NCI-H1092 treated with DMSO at 0.1 percent for 48 hours (cell line): ENCODE measurements at places on chromosomes 2 and 18.

DNA sequence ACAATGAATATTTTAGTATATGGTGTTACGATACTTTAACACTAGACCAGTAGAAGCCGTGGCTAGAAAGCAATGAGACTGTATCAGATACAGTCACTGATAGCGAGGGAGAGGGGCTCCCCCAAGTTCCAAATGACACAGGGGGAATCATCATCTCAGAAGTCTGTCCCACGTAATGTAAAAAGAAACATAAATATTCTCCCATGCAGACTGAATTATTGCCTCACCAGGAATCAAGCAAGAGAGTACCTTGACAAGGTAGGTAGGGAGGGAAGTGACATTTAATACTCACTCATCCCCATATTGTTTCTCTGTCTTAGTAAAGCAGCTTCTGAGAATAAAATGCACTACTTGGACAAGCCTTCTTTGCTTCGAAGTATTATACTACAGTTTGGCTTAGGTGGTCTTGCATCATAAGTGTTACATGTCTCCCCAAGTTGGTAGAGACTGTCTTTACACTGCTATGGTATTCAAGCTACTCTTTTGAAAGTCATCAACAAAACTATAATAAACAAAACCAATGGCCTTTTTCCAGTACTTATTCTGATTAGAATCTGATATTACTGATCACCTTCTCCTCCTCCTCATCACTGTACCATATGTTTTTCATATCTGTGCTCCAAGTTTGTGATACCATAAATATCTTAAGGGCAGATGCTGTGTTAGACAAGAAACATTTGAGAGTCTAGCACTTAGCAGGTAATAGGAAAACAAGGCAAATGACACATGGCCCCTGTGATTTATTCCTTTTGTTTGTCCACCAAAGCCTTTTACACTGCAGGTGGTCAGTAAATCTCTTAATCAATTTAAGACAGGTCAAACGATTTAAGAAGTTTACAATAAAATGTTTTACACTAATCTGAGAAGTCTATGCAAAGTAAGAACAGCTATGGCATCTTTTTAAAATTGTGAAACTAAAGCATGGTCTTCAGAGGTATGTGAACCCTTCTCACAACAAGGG is 2.7 kb downstream of the LAPTM4A start:
- DNase-seq, result no peak

- no peak for DNase-seq
Measured at GRCh38 chr2:76763276-76763675, 758.9 kb downstream of the LRRTM4 start.

- no peak for DNase-seq
Measured at GRCh38 chr2:42921147-42921520, 128.8 kb upstream of the HAAO start.

DNA sequence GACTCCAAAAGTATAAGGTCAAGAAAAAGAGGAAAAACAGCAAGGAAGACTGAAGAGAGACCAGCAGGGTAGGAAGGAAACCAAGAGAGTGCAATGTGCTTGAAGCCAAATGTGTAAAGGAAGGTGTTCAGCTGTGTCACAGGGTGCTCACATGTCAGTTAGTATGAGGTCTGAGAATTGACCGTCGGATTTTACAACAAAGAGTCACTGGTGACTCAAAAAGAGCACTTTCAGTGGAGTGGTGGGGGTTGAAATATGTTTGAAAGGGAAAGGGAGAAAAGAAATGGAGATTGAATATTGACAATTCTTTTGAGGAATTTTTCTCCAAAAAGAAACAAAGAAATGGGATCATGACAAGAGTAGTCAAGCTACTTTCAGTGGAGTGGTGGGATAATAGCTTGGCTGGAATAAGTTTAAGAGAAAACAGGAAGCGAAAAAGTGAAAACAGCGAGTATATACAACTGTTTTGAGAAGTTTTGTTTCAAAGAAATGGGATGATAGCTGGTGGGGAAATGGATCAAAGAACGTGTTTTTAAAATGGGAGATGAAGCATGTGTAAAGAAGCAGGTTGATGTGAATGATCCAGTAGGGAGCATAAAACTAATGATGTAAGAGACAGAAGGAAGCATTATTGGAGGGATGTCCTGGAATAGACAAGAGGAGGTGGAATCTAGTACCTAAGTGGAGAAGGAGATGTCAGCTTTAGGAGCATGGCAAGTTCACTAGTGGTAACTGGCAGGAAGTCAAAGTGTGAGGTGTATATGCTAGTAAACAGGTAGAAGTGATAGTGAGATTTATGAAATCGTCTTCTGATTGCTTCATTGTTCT is 3.6 kb upstream of the TSPYL6 start:
- no peak for DNase-seq

DNA sequence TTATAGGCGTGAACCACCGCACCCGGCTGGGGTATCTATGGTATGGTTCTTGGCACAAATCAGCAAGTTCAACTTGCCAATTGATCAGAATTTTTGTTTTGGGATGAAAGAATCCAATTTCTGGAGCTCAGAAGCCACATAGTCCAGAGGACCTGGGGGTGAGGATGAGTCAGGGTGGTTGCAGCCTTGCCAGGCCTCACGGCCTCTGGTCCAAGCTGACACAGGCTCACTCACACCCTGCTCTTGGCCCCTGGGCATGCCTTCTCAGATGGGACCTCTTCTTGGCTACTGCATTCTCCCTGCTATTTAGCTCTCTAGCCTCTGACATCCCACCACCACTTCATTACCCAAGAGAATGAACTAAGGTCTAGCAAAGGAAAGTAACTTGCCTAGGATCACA is 16.3 kb downstream of the CAPG start:
- no peak for DNase-seq

GRCh38 chr18:49585781-49586663 is 24.2 kb downstream of the LIPG start:
- no peak for DNase-seq

- DNase-seq, result no peak
Measured at GRCh38 chr2:190350371-190350770, 7.0 kb downstream of the INPP1 start.

GRCh38 chr2:128357506-128358370 is 39.1 kb upstream of the HS6ST1 start:
- no peak for DNase-seq

DNA sequence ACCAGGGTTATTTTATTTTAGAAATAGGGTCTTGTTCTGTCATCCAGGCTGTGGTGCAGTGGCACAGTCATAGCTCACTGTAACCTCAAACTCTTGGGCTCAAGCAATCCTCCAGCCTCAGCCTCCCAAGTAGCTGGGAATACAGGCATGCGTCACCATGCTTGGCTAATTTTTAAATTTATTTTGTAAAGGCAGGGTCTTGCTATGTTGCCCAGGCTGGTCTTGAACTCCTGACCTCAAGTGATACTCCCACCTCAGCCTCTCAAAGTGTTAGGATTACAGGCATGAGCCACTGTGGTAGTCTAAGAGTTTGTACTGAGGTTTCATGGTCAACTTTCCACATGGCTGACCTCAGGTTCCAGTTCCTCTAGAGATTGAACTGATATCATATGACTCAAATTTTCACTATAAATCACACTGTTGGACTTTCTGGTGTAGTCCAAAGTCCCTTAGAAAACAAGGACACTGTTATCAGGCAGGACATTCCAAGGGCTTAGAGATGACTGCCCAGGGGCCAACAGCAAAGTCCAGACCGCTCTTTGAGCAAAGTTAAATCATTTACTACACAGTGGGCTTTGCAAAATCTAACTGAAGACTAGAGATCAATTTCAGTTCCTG is 82.0 kb upstream of the MEX3C start:
- DNase-seq, result no peak

- no peak for DNase-seq
Measured at GRCh38 chr2:56369316-56369715, 185.5 kb downstream of the CCDC85A start.

- no peak for DNase-seq
Measured at GRCh38 chr2:239714116-239714515, 311.0 kb downstream of the NDUFA10 start.

GRCh38 chr2:101815154-101815553 is 117.6 kb downstream of the MAP4K4 start:
- no peak for DNase-seq

DNA sequence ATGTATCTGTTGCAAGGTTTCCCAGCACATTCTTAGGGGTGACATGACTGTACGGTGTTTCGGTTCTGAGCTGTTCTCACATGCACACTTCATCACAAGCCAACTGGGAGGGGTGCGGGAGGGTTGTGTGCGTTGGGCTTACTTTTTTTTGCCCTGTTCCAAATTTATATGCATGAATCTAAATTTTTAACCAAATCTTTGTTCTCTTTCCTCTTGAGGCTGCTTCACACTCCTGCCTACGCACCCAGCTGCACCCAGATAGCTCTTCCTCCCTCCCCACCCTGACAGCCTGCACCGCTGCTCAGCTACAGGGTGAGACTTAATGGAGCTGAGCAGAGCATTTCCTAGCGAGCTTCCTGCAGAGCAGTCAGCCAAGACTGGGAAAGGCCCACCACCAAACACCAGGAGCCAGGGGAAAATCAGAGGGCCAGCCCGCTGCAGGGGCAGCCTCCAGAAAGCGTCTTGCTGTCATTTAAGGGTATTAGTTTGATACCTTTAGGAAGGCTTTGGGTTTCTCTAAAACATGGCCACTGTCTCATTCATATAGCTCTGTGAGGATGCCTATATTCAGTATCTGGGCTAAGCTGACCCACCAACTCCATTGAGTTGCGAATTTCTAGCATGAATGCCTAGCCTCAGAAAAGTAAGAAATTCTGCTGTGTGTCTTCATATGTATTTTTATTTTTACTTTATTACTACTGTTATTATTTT is 84.5 kb downstream of the POU3F3 start:
- DNase-seq, result no peak

GRCh38 chr2:196372276-196372809 is 201.0 kb upstream of the STK17B start:
- DNase-seq, result no peak

- no peak for DNase-seq
Measured at GRCh38 chr18:28399781-28400362, 222.9 kb upstream of the CDH2 start.

GRCh38 chr2:174484573-174484972 is 2.3 kb downstream of the GPR155 start:
- no peak for DNase-seq

DNA sequence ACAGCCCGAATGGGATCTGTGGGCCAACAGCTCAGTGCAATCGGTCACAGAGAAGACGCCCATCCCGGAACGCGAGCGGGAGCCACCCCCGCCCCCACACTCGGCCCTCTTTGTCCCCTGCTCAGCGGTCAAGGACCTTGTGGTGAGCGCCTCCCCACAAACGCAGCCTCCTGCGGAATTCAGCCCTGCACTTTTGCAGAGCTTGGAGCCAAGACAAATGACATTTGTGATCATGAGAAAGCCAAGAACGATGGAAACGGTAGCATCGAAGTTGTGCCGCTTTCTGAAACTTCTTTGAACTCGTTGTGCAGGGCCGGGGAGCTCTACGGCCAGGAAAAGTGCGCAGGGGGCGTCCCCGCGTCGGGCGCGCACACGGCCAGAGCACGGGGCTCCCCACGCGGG is 6.7 kb upstream of the SALL3 start:
- no peak for DNase-seq

- DNase-seq, result no peak
Measured at GRCh38 chr18:25743646-25744151, 346.7 kb downstream of the SS18 start.

DNA sequence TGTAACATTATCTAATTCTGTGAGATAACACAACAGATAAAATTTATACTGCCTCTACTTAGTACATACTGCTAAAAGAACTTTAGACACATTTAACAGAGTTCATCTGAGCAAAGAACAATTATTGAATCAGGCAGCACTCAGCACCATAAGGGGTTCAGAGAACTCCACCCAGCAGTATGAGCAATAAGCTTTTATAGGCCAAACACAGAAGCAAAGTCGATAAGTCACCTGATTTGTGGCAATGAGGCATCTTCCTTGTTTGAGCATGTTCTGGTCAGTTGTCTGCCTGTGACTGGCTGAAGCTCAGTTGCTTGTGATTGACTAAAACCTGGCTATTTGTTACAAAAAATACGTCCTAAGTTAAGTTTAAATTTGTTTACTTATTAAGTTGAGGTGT is 746.1 kb upstream of the DDX18 start:
- DNase-seq, result no peak

- no peak for DNase-seq
Measured at GRCh38 chr2:124534028-124534427, 508.9 kb downstream of the CNTNAP5 start.

DNA sequence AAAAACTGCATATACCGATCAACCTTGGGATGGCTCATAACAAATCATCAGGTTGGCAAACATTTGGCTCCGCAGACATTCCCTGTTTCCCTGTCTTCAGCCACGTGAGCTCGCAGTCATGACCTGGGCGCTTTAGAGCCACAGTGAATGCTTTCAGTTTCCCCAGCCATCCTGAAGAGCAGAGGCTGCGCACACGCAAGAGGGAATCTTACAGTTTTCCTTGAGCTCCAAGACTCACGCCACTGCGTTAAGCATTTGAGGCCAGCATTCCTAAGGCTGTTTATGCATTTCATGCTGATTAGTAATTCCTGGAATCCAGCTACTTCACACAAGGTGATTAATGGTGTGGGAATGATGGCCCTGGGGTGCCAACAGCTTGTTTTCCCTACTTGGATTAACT is 95.1 kb downstream of the MTCL1 start:
- DNase-seq, result no peak

DNA sequence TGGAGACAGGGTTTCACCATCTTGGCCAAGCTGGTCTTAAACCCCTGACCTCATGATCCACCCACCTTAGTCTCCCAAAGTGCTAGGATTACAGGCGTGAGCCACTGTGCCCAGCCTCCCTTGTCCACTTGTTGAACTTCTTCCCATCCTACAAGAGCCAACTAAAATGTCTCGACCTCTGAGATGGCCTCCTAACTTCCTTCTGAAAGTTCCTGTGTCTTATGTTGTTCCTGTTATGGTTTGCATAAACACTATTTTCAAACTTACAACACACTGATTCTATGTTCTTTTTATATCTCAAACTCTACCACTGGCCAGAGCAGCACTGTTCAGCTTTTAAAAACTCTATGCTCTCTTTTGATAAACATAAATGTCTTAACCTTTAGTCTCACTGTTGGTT is 63.3 kb upstream of the UGP2 start:
- DNase-seq, result no peak

DNA sequence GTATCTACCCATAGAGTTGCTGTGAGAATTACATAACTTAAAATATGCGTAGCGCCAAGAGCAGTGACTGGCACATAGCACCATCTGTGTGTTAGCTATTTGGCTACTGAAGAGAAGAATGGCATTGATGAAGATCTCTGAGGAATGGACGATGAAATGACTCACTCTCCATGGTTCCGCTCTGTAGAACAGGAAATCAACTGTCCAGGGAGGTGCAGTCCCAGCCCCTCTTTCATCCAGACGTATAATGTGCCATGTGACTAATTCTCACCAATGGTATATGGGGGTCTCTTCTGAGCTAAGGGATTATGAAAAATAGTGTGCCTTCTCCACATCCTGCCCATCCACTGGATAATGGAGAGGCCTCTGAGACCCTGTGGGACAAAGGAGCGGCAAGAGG is 254.8 kb downstream of the CYP26B1 start:
- no peak for DNase-seq

DNA sequence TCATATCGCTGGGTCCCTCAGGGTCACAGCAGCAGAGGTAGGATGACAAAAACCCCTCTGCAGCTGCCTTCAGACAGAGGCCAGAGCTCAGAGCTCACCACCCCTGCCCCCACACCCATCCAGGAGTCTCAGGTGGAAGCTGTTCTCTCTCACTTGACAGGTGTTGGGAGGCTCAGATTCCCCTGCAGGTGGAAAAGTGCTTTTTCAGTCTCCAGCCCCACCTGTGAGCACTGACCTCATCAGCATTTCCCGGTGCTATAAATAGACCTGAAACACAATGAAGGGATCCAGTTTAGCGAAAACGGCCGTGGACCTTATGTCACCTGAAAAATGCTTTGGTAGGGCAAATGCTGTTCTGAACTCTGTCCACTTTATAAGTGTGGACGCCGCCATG is 254.9 kb downstream of the NDUFA10 start:
- no peak for DNase-seq

- DNase-seq, result no peak
Measured at GRCh38 chr2:194104687-194105086, 1552.3 kb upstream of the SLC39A10 start.
